Stimulated activated CD8-positive, alpha-beta memory T cell treated with anti-CD3 and anti-CD28 coated beads, Interleukin-4, amount 100 ng/mL, for 4 hours (primary cell): ENCODE measurements at places on chromosomes 5 and 9.

DNA sequence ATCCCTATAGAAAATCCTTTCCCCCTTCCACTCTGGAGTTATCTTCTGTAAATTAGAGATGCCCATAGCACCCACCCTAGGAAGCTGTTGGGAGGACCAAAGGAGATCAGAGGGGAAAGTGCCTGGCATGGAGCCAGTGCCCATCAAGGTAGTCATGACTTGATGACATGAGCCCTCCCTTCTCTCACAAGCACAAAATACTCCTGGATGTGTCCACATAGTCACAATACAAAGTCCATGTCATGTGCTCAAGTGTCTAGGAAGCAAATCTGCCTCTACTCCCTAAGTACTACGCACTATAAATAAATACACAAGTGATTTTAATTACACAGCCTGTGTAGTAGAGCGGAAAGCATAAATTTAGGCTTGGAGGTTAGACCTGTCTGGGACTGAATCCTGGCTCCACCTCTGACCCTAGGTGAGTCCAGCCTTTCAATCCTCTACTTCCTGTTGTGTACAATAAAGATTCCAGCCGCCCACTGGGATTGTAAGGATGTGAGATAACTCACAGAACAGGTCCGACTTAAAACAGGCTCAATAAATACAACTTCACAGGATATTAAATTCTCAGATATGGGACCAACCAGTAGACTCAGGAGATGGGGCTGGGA is 30.6 kb downstream of the TTC39B start:
- DNase-seq: no peak

GRCh38 chr5:155368490-155368889 is 354.9 kb downstream of the KIF4B start:
- no peak for DNase-seq

- DNase-seq: no peak
Observed at GRCh38 chr9:92406477-92406876, 2.1 kb upstream of the OGN start.

DNA sequence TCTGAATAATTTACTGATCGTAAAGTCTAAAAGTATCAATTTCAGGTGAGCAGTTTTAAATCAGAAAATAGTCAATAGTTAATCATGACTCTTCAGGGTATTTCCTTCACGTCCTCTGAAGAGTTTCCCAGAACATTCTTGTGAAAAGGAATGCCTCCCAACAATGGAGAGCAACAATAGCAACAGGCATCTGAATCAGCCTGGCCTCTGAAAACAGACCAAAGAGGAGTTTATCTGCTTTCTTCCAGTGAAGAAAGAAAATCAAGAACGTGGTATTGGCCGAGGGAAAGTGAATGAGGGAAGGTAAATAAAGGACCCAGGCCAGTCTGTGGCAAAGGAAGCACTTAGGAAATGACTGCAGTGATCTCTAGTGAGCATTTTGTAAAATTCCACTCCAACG is 26.1 kb upstream of the RASGEF1C start:
- DNase-seq: no peak
